Tongue (tissue), 3 donors: ENCODE measurements at places on chromosomes 4 and X. TPM values are rescaled to one million over a fixed set of nuclear protein-coding genes. Genes with fewer than 3 reads are reported as not detected.

DNA sequence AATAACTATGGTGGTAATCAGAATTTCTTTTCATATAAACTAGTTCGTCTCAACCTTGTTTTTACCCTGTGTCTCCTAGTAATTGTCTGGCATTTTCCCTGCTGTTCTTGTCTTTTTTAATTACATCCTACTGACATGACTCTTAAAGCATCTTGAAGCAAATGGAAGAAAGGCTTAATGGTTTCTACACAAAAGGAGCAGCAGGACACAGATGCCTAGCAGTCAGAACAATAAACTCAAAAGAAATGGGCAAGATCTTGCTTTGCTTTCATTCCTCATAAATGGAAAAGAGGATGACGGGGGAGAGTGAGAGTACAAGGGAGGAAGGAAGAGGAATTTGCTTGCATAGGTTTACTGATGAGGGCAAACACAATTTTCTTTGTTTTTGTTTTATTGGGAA, 293.2 kb upstream of the EMCN start:
- DNase-seq, result no peak

ATP2B3 gene
- 0.41 TPM for total RNA-seq

DNA sequence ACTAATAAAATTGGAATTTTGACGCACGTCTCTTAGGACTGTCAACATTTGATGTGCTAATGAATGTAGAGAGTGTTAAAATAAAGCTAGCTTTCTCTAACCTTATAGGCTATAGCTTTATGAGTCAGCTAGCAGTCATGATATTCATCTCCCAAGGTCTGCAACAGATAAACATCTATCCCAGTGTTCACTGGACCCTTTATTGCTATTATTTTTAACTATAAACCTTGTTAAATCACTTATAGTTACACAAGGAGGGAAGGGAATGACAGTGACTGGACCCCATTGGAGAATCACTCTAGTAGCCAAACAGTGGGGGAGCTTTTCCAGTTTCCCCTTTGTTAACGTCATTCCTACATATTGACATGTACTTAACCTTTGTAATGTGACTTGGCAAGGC, 67.9 kb upstream of the SHISA3 start:
- no peak for DNase-seq

GRCh38 chrX:109841257-109841656, 108.2 kb upstream of the ACSL4 start:
- no peak for DNase-seq

DNA sequence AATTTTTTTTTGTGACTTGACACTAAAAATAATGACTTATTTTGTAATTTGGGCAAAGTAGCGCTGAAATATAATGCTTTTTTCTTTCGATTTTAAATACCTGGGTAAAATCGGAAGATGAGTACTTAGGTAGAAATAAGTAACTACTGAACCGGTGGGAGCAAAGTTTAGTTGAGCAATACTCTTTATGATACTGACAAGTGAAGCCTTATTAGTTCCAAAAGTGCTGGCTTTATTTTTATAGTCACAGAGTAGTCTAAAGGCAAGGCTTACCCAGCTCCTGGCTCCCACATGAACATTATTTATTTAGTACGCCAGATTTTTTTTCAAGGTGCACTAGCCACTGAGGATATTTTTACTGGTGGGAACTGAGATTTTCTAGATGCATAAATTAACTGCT, 14.4 kb upstream of the TRPC5OS start:
- no peak for DNase-seq

DNA sequence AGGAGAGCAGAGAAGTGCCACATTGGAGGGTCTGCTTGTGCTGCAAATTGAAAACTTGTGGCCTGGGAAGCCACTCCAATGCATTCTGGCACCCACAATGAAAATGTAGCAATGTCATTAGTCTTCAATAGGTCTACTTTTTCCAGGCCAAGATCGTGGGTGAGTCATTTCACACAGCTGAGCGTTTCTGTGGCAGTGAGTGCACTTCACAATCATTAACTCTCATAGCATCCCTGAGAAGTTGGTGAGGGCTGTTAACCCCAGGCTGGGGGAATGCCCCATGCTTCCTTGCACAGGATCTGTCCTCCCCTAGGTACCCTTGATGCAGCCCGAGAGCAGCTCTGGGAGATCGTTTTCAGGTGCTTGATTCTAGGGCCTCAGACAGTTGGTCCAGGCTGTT, 196.8 kb upstream of the ATP6AP2 start:
- no peak for DNase-seq

SH3D19 gene
- 37.4 TPM for total RNA-seq

MAGEA9B gene
- not detected for total RNA-seq

- DNase-seq, result no peak
Observed at GRCh38 chr4:7006411-7006810, 36.8 kb upstream of the TADA2B start.

RAI2 gene
- total RNA-seq, result 2.1 TPM

GRCh38 chr4:99855678-99856077, 38.5 kb downstream of the LAMTOR3 start:
- DNase-seq, result no peak

MAGEA2 gene
- not detected for total RNA-seq

DNA sequence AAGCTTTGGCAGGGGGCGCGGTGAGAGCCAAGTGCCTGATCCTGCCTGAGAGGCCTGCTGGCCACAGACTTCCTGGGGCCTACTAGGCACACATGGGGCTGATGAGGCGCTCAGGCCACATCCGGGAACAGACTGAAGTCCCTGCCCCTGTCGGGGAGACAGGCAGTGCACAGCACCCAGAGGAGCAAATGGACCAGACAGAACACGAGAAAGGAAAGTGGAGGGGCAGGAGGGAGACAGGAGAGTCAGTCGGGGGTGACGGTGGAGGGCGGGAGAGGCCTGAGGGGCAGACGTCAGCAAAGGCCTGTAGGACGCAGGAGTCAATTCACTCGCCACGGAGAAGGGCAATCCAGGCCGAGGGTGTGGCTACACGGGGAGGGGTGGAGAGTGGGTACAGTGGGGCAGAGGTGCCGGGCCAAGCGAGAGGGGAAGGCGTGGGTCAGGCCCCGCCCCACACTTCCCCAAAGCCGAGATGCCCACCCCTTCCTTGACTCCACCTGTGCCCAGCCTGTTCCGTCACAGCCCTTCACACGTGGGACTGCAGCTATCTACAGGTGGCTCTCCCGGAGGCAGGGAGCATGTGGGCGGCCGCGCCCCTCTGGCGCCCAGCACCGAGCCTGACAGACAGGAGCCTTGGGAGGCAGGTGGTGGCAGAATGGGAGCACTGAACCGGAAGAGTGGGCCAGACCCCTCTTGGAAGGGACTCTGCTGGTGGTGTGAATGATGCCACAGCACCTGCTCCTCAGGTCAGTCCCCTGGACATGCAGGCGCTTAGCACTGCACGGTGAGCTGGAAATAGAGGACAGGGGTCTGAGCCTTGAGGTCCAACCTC, 20.5 kb downstream of the NOP14 start:
- DNase-seq, result no peak

GRCh38 chr4:139525414-139525813, 30.6 kb downstream of the SETD7 start:
- DNase-seq, result no peak

DNA sequence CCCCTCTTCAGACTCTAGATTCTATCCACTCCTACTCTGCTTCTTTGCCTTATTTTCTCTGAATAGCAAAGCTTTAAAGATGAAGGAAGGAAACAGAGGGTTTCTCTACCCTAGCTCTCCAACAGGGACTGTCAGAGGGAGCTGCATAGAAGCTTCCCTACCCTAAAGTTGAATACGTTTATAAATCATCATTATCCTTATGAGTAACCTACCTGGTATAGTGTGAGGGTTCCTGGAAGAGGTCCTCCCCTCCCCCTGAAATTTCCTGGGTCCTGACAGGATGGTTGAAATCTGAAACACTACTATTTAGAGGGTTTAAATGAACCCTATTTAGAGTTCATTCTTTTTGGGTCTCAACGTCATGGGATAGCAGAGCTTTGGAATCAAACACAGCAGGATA, 187.0 kb upstream of the RBPJ start:
- no peak for DNase-seq

DNA sequence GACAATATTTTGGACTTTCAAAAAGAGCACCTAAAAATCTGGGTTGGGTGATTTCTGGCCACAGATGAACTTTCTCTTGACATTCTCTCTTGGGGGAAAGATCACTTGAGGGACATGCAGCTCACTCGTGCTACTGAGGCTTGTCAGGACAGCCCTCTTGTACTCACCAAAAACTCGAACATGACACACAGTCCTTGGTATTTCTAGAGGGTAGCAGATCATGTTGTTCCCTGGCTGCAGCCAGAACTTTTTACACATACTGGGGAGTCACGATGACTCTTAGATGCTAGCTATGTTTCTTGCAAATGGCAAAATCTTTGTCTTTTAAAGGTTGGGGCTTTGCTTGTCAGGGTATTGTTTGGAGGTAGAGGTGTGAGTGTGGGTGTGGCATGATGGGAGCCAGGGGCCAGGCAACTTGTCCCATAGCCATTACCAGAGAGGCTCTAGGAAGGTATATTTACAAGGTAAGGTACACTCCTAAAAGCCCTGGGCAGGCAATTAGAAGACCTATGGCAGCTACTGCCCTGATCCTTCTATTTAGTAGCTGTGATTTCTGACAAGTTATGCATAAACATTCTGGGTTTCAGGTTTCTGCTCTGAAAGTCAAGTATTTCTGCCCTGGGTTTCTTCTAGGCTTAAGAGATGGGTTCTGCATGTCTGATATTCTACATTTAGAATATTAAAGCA, 241.7 kb upstream of the TLL1 start:
- peak; percentile 60 for DNase-seq

CLDN34 gene
- total RNA-seq, result not detected

DNA sequence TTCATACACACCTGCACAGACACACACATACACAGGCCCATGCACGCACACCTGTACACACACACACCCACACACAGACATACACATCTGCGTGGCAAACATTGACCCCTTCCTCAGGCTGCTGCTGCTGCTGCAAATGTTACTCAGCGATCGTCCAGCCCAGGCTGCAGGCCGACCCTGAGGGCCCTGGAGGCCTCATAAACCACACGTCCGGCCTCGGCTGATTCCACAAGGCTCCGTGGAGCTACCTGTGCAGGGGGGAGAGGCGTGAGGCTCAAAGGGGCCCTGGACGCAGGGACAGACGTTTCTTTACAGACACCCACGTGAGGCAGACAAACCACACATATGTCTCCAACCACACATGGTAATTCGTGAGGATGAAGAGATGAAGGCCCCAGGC, 53.9 kb upstream of the PPP2R3B start:
- no peak for DNase-seq

FRG2 gene
- not detected for total RNA-seq

DNA sequence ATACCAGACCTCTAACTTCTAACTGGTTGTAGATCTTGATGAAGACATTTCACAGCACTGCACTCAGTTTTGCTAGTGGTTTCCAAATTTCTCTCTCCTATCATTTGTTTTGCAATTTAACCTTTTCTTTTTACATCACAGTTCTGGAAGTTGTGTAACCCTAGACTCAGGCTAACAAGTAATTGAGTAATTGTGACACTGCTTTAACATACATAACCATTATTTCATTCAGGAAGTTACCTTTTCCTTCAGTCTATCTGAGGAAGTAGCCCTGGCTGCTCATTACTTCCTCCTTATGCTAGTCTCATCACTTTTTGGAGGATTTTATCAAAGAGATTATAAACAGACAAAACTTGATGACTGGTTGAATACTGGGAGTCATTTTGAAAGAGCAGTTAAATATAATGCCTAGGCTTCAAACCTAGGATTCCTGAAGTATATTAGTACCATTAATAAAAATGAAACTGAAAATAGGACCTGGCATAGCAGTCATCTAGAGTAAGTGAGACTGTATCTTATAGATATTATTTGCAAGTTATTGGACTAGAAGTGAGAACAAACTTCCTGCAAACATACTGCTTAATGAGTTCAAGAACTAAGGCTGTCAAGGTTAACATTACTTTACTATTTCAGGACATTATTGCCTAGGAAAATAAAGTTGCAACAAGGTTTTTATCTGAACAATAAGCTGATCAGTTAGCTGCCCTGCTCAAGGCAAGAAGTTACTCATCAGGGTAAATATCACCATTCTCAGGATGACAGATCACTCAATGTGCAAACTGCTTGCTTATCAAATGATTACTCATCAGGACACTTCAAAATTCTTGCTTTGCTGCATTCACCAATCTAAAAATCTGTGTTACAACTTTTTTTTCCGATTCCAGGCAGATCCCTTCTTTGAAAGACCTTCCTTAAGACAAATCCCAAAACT, 25.6 kb upstream of the TEX13C start:
- no peak for DNase-seq

DNA sequence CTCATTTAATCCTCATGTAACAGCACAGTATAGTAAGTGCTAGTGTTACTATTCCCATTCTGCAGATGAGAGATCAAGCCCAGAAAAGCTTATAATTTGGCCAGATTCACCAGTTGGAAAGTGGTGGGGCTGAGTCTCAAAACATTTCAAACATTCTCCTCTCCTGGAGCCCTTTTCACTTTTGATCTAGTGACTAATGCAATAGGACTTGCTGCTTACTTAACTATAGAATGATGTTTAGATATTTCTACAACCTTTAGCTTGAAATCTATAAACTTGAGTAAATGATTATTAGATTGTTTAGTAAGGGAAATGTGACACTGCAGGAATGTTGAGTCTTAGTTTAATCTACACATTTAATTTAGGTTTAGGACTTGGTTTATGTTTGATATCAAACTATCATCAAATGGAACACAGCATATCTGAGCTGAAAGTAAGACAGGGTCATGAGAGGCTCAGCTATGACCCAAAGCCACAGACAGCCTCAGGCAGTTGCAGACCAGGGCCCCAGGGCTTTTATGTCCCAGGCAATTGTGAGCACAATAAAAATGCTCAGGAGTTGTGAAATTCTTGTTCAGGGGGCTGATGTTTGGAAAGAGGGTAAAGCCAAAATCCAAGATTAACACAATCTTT, 199.5 kb upstream of the HS3ST1 start:
- no peak for DNase-seq

GRCh38 chr4:138045036-138045435, 197.1 kb downstream of the SLC7A11 start:
- DNase-seq, result no peak

ARMCX6 gene
- 47.3 TPM for total RNA-seq

DNA sequence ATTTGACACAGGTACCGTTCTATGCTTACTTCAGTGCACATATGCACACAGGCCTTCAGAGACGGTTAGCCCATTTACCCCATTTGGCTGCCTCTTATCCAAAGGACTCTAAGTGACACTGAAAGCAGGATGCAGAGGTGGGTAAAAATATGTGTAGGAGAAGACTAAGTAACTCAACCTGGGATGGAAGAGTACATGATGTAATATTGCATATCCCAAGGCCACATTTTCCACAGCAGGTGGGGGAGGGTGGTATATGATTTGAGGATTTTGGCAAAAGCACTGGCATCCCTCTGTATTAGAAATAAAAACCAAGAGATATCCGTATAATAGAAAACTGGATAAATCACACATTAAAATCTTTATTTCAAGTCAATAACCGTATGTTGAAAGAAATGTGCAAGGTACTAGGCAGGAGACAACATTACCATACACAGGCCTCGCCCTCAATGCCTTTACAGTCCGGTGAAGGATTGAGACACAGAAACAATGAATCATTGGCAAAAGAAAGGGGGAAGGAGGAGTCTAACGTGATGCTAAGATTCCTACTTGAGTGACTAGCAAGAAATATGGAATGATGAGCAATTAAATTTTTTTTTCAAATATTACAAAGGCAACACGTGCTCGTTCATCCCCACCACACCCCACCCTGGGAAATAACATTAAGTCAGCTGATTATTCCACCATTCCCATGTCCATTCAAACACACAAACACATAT, 161.0 kb upstream of the RASGEF1B start:
- no peak for DNase-seq
